NCI-H460 (cell line): ENCODE measurements at places on chromosomes 3 and 15.

DNA sequence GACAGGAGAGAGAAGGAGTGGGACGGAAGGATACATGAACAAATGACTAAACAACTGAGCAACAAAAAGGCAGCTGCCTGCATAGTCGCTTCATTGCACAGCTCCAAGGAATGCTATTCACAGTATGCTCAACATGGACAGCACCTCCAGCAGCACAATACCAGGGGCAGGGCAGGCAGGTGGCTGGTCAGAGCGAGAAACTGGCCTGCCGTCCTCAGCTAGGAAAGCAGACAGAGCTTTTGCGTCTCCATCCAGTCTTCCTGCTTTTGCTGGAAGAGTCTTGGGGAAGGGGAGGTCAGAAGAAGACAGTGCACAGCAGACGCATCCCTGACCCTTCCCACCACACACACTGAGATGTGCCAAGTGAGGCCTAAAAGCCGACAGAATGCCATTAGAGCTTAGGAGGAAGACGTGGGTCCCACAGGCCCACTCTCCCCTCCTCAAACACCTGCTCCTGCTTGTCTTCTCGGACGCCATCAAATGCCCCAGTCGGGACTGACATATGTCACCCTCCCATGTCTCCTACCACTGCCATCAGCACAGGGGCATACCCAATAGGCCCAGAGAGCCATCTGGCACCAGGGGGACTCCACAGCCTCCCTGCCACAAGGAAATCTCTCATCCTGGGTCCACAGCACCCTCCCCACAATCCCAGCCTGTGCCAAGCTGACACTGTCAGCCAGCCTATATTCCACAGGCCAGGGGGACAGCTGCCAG lies 3.9 kb downstream of the RAB6B start:
- no peak for DNase-seq

- DNase-seq: no peak
Observed at GRCh38 chr15:85404176-85404917, 23.9 kb downstream of the AKAP13 start.

- DNase-seq: no peak
Observed at GRCh38 chr3:9399746-9400145, 2.3 kb downstream of the SETD5 start.

DNA sequence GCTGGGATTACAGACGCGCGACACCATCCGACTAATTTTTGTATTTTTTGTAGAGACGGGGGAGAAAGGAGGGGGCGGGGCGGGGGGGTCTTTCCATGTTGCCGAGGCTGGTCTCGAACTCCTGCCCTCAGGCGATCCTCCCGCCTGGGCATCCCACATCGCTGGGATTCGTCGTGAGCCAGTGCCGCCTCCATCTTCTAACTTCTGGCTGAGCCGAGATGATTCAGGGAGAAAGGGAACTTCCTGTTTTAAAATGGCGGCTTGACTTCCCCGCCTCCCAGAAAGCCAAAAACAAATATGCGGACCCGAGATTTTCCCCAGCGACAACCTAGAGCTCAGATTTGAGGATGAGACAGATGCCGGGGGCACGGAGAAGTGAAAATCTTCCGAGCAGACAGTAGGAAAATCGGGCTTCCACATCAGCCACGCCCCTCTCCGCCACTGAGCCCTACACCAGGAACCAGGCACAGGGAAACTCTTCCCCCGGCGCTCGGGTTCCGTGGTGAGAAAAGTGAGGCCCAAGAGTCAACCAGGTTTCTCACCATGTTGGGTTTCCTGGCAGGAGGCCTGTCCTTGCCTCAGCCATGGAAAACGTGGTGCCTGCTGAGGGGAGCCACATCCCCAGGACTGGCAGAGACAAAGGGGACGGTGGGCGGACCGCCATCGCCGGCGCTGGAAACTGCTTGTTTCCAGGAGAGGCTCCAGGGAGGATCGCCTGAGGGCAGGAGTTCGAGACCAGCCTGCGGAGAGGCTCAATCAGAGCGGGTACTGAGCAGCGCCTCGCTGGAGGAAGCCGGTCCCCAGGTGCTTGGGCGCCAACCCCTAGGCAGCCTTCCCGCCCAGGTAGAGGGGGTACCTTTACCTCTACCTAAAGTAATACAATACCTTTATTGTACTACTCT lies 18.7 kb downstream of the CHST14 start:
- DNase-seq: no peak

GRCh38 chr3:56190130-56190529 lies 278.1 kb downstream of the ERC2 start:
- DNase-seq: no peak

- no peak for DNase-seq
Observed at GRCh38 chr3:104537323-104537722, 829.4 kb upstream of the ALCAM start.

DNA sequence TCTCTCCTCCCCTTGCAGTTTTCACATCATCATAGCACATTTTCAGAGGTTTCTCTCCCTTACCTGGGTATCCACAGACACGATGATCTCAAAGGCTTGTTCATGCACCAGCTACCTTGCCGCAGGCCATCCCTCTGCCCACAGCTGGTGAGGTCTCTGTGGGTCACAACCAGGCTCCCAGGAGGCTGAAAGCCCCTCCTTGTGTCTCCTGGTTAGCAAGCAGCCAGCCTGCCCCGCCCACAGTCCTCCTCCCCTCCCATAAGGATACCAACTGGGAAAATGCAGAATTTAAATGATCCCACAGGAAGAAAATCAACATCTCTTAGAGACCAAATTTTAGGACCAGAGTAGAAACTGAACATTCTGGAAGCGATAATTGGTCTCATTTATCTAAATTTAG lies 213.5 kb upstream of the PPP2R3A start:
- DNase-seq: no peak

GRCh38 chr15:97114900-97115760 lies 784.6 kb downstream of the NR2F2 start:
- DNase-seq: no peak

DNA sequence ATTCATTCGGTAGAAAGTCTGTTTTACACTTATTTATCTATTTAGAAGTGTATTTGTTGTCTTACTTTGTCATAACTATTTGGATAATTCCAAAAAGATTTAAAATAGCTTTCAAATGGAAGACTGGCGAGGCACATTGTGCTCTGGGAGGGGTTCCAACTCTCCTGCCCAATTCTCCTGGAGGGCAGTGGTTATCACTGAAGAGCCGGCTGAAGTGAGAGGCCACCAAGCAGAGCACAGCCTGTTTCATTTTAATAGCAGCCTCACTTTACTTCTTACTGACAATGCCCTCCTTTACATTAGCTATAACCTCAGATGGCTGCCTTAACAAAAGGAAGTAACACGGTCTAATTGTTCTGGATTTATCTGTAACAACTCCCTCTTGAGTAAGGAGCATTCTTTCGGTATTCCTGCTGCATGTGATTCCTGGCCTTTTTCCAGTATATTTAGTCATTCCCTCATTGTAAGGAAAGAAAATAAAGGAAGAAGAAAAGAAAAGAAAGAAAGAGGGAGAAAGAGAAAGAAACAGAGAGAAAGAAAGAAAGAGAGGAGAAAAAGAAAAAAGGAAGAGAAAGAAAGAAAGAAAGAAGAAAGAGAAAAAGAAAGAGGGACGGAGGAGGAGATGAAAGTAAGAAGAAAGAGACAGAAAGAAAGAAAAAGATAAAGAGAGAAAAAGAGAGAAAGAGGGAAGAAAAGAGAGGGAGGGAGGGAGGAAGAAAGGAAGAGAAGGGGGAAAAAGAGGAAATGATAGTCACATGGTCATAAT lies 339.8 kb upstream of the WNT5A start:
- no peak for DNase-seq

GRCh38 chr15:91769894-91770293 lies 83.6 kb upstream of the SLCO3A1 start:
- no peak for DNase-seq
